ENCODE measurements at places on chromosomes 5 and 9.
A peak's percentile ranks its signal among the peaks of the same experiment; 100 is the strongest.

- DNase-seq, result no peak
Measured at GRCh38 chr5:89436464-89436863, 553.5 kb upstream of the MEF2C start.

DNA sequence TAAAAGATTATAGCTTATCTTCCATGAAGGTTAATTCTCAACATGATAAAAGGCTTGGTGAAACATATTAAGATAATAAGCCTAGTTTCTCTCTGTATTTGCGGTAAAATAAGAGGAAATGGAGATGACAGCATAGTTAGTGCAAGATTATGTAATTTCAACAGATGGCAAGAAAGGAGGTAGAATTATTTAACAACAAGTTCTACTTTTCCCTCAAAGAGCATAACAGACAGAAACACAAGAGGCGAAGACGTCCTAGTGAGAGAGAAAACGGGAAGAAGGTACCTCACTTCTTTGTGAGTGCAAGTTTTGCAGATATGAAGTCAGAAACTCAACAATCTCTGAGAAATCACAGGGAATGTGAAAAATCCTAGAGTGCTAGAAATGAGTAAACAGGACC is 144.8 kb upstream of the ADCY2 start:
- DNase-seq, result no peak

DNA sequence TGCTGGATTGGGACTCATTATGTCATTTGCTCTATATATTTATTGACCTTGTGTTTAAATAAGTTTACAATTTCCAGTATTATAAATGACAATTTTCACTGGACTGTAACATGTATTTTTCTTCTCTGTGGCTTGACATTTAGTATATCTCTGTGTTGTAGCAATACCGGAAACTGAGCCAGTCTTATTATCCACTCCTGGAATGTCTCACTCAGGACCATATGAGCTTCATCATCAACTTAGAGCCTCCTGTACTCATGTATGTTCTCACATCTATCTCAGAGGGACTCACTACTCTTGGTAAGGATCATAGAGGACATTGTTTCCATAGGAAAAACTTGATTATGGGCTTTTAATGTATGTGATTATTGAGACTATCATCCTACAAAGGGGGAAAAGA is 66.5 kb upstream of the TLX3 start:
- DNase-seq, result no peak

- no peak for DNase-seq
Measured at GRCh38 chr5:33808699-33809098, 83.1 kb downstream of the ADAMTS12 start.

DNA sequence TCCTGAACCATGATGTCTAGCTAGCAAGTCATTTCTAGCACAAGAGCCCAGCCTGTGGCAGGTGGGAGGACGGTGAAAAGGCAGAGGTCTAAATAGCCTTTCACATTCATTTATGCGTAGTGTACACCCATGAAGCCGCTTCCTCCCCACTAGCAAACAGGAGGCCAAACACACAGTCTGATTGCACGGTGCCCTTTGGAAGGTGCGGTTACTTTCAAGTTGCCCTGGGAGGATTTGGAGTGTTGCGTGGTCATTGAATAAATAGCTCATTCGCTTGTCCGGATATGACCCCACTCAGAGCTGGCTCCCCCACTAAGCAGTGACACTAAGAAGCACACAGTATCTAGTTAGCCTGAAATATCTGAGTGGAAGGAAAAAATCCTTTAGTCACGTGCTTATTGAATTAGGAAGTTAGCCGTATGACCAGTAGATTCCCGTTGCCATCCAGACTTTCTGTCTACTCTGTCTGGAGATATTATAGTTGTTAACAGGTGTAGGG is 664 bp upstream of the ARSB start:
- DNase-seq, result peak; percentile 63

DNA sequence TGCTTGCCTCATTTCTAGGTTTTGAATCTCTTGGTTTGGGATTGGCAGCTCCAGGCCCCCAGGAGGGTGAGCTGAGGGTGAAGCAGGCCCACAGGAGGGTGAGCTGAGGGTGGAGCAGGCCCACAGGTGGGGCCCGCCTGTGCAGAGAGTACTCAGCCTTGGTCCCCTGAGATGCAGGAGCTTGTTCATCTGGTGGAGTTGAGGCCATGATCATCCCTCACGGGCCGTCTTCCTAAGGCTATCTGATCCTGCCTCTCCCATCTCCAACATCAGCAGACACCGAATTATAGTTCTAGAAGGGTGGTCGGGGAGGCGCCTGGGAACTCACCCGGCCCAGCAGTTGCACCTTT is 131.7 kb upstream of the PHYKPL start:
- no peak for DNase-seq
